ENCODE measurements at places on chromosomes 2 and 18. TPM values are rescaled to one million over a fixed set of nuclear protein-coding genes. Genes with fewer than 3 reads are reported as not detected.

DNA sequence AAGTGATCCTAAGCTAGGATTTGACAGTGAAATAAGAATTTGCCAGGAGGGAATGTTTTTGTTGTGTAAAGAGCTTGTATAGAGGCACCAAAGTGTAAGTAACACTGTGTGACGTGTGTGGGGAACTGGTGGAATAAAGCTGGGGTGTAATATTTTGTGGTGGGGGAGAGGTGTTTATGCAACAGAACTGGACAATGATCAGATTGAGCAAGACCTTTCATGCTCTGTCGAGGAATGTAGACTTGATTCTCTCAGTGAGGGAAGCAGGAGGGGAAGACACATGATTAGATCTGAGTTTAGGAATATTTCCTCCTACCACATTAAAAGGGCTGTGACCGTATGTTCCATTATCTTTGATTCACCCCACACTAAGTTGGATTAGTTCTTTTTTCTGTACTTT lies 43.6 kb downstream of the EFEMP1 start:
- DNase-seq: no peak

- no peak for DNase-seq
Observed at GRCh38 chr2:6944555-6944954, 27.3 kb downstream of the RNF144A start.

GCKR gene
- polyA plus RNA-seq: 0.22 TPM

OTOS gene
- not detected for polyA plus RNA-seq

DNA sequence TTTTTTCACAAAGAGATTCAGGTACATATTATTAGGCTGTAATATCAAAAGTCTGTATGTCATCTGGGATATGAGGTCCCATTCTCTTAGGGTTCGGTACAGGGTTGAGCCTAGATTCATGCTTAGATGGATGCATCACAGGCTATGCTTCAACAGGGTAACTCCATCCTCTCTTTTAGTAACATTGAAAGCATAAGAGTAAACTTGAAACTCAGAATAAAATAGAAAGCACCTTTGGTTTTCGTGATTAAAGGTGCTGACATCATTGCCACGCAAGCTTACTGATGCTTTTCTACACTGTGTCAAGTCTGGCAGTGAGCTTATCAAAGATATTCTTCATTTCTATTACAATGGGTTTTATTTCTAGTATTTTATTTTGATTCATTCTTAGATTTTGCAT lies 419.1 kb upstream of the DSEL start:
- DNase-seq: no peak

- DNase-seq: no peak
Observed at GRCh38 chr2:74741629-74742028, 87.6 kb downstream of the SEMA4F start.

SERPINB11 gene
- not detected for polyA plus RNA-seq

CYS1 gene
- 14.0 TPM for polyA plus RNA-seq

Data from hindlimb muscle (tissue), 1 donor.